Inflammatory macrophage (primary cell): ENCODE measurements at places on chromosomes 1 and 21.

- no peak for DNase-seq
Measured at GRCh38 chr1:200550367-200550766, 70.2 kb downstream of the KIF14 start.

GRCh38 chr1:156797212-156797871 is 19.3 kb downstream of the SH2D2A start:
- peak; percentile 46 for DNase-seq

DNA sequence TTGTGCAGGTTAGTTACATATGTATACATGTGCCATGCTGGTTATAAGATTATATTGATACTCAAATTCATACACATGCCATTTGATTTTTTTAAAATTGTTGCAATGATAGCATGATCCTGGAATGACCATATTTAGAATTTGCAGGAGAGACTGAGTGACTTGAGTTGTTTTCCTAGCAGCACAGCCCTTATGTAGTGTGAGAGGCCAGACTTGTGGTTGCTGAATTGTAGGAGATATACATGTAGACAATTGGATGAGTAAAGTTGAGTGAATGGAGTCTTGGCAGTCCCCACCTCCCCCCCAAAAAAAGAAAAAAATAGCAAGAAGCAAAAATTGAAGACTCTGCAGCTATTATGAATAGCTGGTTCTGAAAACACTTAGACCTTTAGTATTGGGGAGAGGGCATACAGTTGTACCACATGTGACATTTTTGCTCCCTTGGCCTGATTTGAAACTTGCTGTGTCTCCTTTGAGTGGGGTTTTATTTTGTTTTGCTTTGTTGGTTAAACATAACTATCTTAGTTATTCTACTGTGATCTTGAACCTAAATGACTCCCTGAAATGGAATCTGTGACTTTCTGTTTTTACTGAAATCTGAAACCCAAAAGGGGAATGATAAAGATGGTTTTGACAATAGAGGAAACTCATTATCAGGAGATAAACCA is 280.3 kb downstream of the HMCN1 start:
- no peak for DNase-seq

GRCh38 chr21:16082038-16082816 is 352.4 kb downstream of the USP25 start:
- DNase-seq = no peak

- DNase-seq = peak; percentile 66
Measured at GRCh38 chr1:36458910-36459309, 5.3 kb downstream of the MRPS15 start.

DNA sequence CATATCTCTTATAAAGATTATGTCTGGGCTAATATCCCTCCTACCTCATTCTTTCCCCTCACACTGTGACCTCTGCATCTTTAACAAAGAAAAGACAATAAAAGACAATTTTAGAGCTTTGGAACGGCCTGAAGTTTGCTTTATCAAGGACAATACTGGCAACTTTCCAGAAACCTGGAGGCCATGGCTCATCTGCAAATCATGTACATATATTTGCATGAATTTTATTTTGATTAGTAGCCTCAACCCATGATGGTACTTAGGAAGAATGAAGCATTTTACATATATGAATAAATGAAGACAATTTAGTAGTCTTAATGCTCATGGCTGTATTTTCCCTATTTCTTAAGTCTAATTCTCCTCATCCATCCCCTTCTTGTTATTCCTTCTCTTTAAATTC is 612.2 kb upstream of the CXADR start:
- no peak for DNase-seq

GRCh38 chr1:56249234-56249633 is 330.1 kb downstream of the PLPP3 start:
- DNase-seq = peak; percentile 87

GRCh38 chr1:1958071-1958541 is 39.0 kb upstream of the TMEM52 start:
- no peak for DNase-seq

DNA sequence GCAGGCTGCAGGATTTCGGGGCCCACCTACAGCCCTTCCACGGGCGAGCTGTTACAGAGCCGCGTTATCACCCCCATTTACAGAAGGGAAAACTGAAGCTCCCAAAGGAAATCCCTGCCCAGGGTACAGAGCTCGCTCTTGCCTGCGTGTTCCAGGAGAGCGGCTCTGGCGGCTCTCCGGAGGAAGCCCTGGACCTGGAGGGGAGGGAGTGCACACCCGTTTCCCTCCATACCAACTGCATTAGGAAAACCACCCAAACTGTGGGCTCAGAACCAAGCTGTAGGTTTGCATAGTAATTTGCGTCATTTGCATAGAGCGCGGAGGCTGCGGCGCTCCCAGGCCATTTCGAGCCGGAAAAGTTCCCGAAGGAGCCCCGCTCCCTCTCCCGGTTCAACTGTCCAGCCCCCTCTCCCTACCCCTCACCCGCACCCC is 24.7 kb upstream of the ADGRB2 start:
- no peak for DNase-seq

DNA sequence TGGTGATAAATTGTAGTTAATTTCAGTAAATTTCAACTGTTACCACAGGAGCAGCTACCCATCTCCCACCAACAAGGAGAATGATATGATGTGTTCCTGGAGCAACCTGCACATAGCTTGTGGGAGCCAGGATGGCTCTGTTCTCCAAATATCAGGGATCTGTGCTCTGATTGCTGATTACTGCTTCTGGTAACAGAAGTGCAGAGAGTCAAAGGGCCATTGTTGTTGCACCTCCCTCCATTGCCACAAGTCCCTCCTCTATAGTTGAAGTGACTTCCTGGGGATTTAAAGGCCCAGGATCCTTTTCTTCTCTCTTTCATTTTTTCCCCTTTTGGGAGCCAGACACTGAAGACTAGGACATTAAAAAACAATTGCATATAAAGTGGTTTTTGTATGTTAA is 51.6 kb upstream of the HPDL start:
- DNase-seq = no peak

DNA sequence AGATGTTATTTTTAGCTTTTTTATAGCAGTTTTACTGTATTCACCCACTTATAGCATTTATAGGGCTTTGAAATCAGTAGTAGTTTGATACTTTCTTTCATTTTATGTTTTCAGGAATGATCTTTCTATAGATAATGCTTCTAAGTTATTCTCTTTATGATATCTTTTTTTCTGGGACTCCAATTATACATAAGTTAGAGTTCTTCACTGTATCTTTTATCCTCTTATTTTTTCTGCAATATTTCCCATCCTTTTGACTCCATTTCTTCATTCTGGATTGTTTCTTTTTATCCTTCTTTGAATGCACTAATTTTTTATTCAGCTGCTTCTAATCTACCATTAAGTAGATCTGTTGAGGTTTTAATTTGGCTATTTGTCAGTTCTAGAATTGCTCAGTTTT is 73.1 kb downstream of the FMN2 start:
- DNase-seq = no peak

GRCh38 chr1:109493805-109494539 is at the start of gene CYB561D1:
Gene CYB561D1, plus strand, starts transcription at chr1:109494094. Its CDS starts 46 bp downstream, at chr1:109494140.
- peak; percentile 90 for DNase-seq

DNA sequence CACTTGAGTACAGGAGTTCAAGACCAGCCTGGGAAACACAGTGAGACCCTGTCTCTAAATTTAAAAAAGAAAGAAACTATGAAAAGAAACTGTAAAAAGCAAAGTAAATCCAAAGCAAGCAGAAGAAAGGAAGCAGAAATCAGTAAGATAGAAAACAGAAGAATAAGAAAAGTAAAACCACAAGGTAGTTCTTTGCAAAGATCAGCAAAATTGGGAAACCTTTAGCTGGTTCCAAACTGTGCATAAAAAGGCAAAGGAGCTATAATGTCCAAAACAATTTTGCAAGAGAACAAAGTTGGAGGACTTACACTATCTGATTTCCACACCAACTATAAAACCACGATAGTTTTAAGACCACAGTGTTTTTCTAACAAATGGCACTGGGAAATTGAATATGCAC is 218.8 kb downstream of the RPS6KC1 start:
- no peak for DNase-seq

- no peak for DNase-seq
Measured at GRCh38 chr1:12599657-12600056, 18.4 kb downstream of the DHRS3 start.

DNA sequence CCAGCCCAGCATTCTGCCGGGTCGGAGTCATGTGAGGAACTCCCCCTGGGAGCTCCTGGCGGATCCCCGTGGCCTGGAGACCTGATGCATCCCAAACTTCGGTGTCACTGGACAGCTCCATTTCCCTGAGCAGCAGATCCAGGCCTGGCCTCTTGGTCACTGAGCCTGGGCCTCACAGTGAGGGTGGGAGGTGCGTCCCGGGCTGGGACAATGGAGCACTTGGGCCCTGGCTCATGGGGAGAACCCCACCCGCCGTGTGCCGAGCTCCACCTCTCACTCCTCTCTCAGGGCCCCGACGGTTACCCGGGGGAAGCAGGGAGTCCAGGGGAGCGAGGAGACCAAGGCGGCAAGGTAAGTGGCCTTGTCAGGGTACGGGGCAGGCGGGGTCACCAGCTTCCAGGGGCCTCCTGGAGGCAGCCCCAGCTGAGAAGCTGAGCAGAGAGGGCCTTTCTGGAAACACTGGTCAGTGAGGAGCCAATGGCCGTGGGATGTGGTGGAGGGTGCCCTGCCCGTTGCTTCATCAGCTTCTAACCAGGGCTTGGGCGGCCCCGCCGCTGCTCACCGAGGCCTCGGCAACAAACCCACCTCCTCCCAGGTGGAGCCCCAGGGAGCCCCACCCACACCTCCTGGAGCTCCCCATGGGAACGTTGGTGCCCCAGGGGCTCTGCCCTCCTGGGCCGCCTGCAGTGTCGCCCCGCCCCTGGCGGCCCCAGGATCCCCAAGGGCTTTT is 19.8 kb downstream of the COL6A2 start:
- no peak for DNase-seq

DNA sequence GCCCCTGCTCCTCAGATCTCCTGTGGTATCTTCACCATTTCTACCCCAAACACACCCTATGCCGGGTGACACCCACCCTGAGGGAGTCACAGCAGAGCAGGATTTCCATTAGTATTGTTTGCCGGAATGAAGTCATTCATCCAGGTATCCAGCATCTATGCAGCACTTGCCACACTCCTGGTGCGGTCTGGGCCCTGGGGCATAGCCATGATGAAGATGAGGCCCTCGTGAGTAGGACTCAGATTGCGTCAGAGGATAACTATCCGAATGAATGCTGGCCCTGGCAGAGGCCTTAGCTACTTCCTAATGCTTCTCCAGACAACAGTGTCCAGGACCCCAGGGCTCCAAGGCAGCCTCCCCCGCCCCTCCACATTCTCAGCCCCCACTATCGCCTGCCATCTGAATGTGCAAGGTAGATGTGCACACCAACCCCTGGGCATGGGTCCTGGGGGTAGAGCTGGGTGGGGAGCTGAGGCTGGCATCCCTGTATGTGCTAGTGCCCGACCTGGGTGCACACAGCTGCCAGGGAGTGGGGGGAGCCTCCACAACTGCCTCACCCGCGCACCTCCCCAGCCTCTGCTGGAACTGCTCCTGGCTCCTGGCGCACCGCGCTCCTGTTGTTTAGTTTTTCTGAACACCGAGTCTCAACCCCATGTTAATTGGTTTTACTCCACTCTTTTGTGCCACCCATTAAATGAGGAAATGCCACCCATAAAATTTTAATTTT is 25.5 kb upstream of the ZC3H12A start:
- DNase-seq = no peak

DNA sequence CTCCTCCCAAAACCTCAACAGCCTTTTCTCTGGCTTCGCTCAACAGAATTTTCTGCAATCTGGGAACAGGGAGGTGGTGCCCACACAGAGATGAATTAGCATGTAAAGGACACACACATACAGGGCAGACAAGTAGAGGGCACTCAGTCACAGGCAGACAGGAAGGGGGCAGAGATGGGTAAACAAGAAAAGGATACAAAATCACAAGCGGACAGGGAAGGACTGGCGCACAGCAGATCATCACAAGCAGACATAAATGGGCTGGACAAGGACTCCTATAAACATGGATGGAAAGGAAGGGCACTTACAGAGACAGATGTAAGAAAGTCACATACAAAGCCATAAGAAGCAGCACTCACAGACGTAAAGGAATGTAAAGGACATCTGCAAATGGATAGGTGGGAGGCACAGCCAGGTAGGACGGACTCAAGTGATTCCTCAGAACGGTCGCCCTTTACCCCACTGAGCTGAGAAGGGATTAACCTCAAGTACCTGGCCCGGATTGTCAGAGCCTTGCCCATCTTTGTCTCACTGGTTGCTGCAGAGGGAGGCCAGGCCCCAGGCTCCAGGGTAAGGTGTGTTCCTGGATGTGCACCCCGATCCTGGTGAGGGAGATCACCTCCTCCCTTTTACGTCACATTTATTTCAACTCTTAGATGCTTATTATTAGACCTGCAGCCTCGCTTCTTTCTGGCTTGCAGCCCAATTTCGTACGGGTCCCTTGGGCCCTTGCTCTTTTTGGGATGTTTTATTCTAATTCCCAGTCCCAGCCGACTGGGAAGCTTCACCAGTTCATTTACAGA is 836 bp upstream of the PRCC start:
- no peak for DNase-seq

DNA sequence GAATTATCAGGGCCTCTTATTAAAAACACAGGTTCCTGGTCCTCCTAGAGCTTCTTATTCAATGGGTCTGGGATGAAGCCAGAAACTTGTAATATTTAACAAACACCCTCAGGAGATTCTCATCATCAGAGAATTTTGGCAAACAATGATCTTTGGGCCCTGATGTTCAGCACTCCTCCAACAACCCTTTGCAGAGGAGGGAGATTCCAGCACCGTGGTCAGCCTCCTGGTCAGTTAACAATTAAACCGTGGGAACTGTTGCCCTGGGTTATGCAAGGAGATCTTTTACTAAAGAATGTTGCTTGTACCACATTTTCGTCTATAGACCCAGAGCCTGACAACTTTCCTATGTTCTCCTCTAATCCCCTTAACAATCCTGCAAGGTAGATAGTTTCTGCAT is 294.4 kb downstream of the PLPP3 start:
- no peak for DNase-seq

GRCh38 chr1:77794550-77794949 is 15.1 kb downstream of the MIGA1 start:
- DNase-seq = no peak

DNA sequence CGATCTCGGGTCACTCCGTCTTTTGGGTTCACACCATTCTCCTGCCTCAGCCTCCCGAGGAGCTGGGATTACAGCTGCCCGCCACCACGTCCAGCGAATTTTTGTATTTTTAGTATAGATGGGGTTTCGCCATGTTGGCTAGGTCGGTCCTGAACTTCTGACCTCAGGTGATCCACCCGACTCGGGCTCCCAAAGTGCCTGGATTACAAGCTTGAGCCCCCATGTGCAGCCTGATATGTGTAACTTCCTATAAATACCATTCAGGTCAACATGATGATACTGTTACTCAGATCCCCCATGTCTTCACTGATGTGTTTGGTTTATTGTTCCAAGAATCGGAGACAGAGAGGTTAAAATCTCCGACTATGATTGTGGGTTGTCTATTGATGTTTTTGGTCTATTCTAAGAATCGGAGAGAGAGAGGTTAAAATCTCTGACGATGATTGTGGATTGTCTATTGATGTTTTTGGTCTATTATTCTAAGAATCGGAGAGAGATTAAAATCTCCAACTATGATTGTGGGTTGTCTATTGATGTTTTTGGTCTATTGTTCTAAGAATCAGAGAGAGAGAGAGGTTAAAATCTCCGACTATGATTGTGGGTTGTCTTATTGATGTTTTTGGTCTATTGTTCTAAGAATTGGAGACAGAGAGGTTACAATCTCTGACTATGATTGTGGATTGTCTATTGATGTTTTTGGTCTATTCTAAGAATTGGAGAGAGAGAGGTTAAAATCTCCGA is 17.0 kb downstream of the C1orf159 start:
- no peak for DNase-seq
